ENCODE measurements at places on chromosomes 12 and 14.

- no peak for DNase-seq
These were observed 105.7 kb upstream of the RESF1 start for GRCh38 chr12:31853520-31853919.

DNA sequence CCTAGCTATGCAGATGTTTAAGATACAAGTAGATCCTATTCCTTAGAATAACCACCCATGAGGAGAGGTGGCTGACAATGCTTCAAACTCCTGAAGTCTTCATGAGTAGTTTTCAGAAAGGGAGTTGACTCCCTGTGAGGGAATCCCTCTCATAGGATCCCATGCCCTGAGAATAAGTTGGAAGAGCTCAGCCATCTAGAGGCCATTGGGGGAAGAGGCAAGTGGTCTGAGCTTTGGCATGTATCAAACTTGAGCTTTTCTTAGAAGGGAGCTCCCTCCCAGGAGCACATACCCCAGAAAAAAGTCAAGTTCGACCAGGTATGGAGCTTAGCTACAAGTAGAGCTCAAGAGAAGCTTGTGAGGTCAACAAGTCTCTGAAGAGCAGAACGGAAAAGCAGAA, 165.7 kb upstream of the RBM19 start:
- no peak for DNase-seq

DNA sequence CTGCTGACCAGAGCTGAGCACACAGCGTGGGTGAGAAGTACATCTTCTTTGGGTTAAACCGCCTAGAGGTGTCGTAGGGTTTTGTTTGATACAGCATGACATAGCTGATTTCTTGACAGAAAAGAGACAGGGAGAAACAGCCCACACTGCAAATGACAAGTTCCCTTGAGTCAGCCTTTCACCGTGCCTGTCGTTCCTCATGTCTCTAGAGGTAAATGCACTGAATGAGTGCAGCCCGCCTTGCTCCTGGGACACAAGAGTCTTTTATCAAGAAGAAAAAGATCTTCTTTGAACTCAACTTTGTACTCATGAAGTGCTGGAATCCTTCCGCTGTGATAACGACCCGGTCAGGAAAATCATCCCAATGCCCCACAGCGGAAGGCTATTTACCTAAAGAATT, 77.6 kb downstream of the TMEM132D start:
- no peak for DNase-seq

DNA sequence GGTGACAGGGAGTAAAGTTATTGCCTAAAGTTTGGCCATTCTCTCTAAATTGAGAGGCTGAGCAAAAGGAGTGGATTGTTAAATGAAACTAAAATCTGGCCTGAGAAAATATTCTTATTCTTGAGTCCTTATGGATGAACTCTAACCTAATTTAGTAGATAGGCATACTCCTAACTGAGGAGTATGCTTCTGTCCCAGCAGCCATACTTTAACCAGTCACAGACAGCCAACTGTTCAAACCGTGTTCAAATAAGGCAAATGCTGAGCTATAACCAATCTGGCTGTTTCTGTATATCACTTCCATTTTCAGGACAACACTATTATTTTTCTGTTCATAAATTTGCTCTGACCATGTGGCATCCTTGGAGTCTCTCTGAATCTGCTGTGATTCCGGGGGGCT, 75.9 kb upstream of the RERGL start:
- no peak for DNase-seq

DNA sequence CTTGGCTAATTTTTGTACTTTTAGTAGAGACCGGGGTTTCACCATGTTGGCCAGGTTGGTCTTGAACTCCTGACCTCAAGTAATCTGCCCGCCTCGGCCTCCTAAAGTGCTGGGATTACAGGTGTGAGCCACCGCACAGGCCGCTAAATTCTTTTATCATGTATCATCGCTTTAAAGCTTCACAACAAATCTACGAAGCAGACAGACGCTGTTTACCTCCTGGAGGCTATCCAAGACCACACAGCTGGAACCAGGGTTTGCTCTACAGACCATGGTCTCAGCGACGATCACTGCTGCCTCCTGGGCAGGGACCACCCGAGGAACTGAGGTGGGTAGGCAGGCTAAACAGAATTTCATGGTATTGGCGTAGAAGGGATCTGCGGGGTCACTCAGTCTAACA, 27.2 kb downstream of the KRT80 start:
- no peak for DNase-seq

GRCh38 chr14:38723959-38724358, 379.1 kb downstream of the SEC23A start:
- no peak for DNase-seq

DNA sequence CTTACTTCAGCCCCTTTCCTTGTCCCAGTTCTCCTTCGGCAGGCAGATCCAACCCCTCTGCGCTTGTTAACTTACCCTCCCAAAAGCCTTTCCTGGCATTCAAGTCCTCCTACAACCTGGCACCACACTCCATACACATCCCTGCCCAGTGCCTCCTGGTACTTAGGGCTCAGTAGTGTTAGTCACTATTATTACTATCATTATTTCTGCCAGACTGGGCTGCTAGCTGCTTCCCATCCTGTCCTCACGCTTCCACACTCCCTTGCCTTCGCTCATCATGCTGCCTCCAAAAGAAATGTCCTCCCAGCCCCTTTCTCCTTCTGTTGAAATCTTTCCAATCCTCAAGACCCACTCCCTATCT, 1.6 kb upstream of the HDAC7 start:
- DNase-seq, result no peak

GRCh38 chr12:6315704-6316597, 5.5 kb downstream of the PLEKHG6 start:
- no peak for DNase-seq

DNA sequence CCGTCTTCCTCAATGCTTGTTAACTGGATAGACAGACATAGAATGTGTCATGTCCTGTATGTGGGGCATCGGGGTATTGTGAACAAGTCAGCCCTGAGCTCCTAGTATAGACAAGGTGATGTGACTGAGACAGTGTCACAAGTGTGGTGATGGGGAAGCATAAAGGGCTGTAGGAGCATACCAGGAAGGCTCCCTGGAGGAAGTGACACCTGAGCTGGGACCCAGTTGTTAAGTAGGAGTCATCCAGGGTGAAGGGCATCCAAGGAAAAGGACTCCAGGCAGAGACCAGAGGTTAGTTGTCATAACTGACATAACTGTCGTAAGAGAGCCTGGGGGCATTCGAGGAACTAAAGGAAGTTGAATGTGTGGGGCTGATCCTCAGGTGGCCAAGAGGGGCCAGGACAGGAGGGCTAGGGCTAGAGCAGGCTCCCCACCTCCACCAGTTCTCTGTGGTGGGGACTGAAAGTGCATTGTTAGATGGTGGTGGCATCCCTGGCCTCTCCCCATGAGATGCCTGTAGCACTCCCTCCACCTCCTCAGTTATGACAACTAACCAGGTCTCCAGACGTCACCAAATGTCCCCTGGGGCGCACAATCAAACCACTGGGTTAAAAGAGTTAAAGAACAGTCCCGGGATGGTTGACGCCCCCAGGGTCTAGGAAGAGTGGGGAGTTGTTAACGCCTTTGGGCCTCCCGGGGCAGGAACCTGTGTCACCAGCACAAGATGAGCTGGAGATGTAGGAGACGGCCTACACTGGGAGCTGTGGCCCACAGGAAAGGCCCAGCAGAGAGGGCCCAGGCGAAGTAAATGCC, 2.4 kb downstream of the FICD start:
- no peak for DNase-seq

GRCh38 chr12:82357845-82358199, 365 bp downstream of the CCDC59 start:
- DNase-seq, result no peak

DNA sequence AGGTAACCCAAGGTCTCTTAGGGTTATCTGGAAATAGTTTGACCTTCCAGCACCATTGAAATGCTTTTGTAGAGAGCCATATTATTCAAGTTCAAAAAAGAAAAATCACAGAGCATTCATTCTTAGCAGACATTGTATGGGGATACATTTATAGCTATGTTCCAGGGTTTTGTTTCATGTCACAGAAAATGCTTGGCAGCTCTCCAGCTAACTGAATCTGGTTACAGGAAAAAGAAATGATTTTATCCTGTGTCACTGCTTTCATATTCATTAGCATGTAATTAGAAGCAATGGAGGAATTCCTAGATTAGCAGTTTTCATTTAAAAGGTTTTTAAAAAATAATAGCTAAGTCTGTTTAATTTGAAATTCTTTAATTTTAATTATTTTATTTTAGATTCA, 78.9 kb downstream of the SNAPC1 start:
- DNase-seq, result peak; percentile 30

DNA sequence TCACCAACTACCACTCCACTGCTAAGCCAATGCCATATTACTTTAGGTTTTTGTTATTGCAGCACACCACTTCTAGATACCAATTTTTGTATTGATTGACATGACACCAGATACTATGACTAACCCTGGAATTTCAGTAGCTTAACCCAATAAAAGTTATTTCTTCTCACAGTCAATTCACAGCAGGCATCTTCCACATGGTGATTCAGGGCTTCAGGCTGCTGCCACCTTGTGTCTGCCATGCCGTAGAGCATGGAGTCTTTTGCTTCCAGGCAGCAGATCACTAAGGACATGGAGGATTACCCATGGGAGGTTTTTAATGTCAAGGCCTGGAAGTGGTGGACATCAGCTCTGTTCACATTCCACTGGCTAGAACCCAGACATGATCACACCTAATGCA, 56.4 kb upstream of the LTA4H start:
- no peak for DNase-seq

GRCh38 chr12:87171356-87171755, 857.8 kb downstream of the C12orf50 start:
- no peak for DNase-seq

DNA sequence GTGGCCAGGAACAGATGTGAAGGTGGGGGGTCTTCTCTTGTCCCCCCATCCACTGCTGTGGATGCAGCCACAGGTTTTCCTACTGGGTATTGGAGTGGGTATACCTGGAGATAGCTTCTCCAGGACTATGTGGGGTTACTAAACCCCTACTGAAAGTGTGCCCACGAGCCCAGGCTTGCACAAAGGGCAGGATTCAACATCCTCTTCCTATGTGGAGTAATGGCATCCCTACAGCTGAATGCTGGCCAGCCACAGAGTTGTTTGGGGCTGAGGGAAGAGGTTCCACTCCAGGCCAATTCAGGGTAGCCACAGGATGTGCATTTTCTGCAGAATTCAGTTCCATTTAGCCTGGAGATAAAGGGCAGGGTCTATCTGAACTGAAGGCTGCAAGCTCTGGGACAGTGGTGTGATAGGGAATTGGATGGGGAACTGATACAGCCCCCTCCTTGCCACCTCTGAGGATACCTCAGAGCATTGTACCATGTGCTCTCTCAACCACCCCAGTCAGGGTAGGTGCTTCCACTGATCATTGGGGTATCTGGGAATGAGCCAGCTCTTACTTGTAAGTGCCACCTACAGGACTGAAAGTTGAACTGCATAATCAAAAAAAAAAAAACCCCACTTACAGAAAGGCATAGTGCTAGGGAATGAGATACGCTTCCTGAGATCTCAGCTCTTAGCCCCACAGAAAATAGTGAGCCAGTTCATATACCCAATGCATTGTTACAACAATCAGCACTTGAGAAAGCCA, 187.1 kb downstream of the KITLG start:
- DNase-seq, result no peak

DNA sequence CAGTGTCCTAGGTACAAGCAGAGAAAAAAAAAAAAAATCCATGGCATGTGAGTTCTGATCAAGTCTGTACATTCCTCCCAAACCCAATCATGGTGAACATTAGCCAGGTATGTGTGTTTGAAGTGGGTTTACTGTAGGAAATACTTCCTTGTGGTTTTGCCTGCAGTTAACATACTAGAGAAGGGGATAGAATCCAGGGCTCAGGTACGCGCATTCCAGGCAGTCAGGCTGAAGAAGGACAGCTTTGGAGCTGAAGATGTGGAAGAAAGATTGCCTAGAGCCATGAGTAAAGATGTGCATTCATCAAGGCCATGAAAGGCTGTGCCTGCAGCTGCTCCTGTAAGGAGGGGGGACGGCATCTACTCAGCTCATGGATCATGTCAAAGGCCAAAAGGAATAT, 88.2 kb upstream of the NTF3 start:
- no peak for DNase-seq

GRCh38 chr12:7374423-7375144, 69.4 kb downstream of the CD163L1 start:
- DNase-seq, result peak; percentile 14

DNA sequence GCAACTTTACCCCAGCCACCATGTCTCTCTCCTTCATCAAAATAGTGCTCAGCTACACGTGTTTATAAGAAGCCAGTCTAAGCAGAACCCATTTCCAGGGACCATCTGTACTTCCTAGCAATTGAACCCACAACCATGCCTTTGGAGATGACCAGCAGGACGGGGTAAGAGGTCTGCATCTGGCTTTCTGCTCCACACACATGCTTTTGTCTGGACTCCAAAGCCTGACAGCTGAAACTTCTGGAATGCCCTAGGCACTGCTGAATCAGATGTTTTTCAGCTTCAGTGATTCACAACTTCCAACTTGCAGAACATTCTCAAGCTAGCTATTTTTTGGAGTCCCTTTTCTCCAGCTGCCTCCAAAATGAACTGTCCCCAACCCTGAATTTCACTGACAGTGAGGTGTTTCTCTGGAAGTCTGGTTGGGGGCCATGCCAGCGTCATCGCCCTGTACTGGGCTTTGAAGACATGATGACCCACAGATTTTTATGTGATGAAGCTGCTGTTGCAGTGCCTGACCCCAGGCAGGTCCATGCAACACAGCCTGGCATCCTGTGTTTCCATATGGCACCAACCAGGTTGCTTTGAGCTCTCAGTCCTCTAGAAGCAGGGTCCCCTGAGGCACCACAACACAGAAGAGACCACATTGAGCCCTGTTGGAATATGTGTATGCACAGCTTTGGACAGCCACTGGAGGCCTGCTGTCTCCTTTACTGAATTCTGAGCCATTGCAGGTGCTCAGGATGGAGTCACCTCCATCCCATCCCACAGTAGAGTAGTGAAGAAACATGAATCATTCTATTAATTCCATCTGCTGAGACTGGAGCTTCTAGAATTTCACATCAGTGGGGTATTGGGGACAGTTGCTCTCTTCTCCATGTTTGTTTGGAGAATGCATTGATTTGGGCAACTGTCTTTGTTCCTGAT, 80.2 kb downstream of the NUAK1 start:
- peak; percentile 47 for DNase-seq

GRCh38 chr12:98644433-98644711, 216 bp downstream of the IKBIP start:
- no peak for DNase-seq

DNA sequence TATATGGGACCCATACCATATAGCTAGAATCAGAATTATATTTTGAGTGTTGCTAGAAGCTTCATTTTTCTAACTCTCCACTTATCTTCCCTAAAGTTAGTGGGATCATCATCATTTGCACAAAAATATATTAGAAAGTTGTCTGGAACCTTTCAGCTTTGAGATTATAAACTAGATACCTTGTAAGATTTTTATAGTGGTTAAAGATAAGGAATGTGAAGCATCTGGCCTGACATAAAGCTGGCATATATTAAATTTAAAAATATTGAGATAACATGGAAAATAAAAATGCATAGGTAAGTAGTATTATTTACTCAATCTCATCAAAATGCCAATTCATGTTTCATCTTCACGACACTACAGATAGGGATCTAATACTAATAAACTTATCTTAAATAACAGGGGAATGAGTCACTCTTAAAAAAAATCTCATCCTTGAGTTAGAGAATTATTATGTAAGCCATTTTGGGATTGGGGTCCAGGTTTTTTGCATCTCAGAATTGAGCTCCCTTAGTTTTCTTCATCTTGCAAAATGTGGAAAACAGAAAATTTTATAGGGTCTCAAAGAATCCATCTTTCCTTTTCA, 318.5 kb downstream of the KCNC2 start:
- no peak for DNase-seq

- DNase-seq, result no peak
These were observed 60.1 kb downstream of the DIP2B start for GRCh38 chr12:50564948-50565297.
